ENCODE measurements at places on chromosomes 3 and 15.

DNA sequence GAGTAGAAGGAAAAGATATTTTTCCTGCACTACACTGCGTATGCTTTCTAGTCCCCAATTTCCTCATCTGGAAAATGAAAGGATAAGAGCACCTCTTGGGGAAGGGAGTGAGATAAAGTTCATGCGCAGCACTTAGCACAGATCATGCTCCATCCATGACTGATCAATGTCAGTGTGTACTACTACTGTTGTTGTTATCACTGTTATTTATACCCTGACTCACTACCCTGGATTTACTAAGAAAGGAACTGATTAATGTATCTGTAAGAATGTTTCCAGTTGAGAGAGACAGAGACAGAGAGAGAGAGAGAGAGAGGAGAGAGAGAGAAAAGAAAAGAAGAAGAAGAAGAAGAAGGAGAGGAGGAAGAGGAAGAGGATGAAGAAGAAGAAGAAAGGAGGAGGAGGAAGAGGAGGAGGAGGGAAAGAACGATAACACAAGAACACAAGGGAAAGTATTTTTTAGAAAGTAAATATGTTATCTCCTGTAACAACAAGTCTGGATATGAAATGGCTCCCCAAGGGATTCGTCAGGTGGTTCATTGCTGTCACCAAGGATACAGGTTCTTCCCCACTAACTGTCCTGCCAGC lies 212.2 kb upstream of the PROK2 start:
- DNase-seq = no peak

DNA sequence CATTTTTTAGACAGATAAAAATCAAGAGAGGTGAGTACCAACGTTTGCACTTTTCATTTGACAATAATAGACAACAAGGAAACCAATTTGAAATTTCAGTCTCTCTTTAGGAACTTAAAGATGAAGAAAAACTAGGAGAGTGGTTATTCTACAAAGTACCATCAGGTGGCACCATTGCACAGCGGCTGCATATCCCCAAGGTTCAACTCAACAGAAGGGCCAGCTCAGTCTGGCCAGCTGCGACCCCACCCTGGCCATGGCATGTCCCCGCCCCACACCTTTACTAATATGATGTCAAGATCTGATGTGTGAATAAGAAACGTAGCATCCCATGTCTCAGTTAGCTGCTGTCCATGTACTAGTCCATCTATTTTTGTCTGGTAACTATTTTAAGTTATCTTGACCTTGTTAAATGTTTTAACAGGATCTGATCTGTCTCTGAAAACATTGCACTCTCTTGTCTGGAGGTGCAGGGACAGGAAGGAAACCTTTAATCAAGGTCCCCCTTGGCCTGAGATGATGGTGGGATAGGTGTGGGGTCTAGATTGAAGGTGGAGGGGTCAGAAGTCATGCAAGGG lies 35.5 kb upstream of the CGNL1 start:
- DNase-seq = no peak

DNA sequence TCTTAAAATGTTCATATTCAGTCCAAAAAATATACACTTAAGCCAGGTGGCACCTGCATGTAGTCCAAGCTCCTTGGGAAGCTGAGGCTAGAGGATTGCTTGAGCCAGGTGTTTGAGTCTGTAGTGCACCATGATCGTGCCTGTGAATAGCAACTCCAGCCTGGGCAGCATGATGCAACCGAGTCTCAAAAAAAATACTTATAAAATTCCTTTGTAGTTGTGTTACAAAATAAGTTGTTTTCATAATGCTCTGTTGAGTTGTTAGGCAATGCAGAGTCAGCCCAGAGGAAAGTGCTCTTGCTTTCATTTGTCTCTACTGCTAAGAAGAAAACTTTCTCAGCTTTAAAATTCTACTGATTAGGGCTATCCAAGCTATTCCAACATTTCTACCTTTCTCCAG lies 442.8 kb upstream of the ARRDC4 start:
- no peak for DNase-seq

- DNase-seq = no peak
Measured at GRCh38 chr3:105915524-105915923, 46.7 kb upstream of the CBLB start.

GRCh38 chr3:37032961-37033360 lies 39.6 kb downstream of the MLH1 start:
- no peak for DNase-seq

GRCh38 chr3:10816019-10816862 lies at the start of gene SLC6A11:
Gene SLC6A11, plus strand, starts transcription at chr3:10816228. Its CDS starts 38 bp downstream, at chr3:10816266.
- DNase-seq = no peak

DNA sequence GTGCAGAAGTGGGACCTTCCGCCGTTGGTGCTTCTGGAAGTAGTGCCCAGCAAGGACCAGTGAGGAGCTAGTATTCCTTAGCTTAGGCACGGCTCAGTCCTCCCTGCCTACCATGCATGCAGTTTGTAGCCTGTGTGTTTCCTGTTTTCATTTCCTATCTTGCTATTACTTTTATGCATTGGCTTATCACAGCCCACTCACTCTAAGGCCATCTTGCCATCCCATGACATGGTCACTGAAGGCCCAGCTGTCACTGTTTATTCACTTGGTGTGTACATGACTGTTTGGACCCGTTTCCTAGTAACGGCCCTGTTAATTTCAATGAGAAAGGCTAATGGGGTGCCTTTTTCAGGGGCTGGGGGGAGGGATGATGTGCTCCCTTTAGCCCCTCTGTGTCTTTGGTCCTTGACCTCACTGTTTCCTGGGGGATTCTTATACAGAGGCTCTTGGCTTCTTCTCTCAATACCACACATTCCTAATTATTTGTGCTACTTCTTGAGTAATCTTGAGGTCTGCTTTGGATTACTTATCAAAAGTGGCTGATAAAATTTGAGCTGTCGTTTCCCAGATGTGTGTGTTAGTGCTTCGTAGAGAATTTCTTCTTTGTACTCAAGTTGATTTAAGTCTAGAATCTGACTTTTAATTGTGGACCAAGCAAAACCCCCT lies 24.5 kb upstream of the TRAK1 start:
- no peak for DNase-seq

- DNase-seq = no peak
Measured at GRCh38 chr3:8020047-8020841, 481.4 kb upstream of the LMCD1 start.

- DNase-seq = no peak
Measured at GRCh38 chr15:52529341-52529924, 753 bp upstream of the MYO5A start.

GRCh38 chr3:177932346-177932745 lies 603.9 kb upstream of the KCNMB2 start:
- DNase-seq = no peak

- no peak for DNase-seq
Measured at GRCh38 chr15:78437107-78437761, 782 bp upstream of the IREB2 start.

GRCh38 chr3:23406601-23407000 lies 203.5 kb downstream of the UBE2E2 start:
- no peak for DNase-seq

- DNase-seq = no peak
Measured at GRCh38 chr3:154089421-154090420, 31.5 kb upstream of the ARHGEF26 start.

- no peak for DNase-seq
Measured at GRCh38 chr15:85649372-85649771, 145.4 kb downstream of the KLHL25 start.

Measured in CD8-positive, alpha-beta T cell (primary cell).